ENCODE measurements at places on chromosomes 16 and 17.
A peak's percentile ranks its signal among the peaks of the same experiment; 100 is the strongest.

DNA sequence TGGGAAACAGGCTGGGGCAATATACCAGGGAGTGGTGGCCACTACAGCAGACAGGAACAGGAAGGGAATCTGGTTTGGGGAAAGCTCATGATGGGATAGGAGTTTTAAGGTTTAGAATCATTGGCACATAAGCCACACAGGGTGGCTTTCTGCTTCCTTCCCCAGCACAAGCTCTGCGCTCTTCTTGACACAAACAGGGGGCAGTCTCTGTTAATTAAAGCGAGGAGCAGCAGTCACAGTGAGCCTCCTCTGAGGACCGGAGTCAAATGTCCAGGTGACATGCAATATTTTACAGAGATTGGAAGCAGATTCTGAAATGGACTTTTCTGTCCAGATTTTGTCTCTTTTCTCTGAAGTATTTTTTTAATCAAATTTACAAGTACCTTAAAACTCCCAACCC lies 2.8 kb upstream of the SHISA9 start:
- no peak for DNase-seq

DNA sequence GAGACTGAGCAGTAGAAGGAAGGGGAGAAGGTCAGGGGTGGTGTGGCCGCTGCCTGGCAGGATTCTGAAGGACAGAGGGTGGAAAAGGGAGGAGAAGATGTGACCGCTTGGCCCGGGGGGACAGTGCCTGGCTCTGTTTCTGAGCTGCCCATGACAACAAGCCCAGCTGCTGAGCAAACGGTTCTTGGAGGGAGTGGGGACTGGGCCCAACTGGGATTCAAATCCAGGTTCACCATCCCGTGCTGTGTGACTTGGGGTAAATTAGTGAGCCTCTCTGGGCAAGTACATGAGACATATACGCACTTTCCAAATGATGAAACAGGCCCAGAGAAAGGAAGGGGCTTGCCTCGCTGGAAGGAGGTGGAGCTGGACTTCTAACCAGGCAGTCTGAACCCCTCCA lies 23.3 kb downstream of the SEC14L5 start:
- DNase-seq, result no peak

- no peak for DNase-seq
Observed at GRCh38 chr17:72299592-72299991, 178.8 kb downstream of the SOX9 start.

DNA sequence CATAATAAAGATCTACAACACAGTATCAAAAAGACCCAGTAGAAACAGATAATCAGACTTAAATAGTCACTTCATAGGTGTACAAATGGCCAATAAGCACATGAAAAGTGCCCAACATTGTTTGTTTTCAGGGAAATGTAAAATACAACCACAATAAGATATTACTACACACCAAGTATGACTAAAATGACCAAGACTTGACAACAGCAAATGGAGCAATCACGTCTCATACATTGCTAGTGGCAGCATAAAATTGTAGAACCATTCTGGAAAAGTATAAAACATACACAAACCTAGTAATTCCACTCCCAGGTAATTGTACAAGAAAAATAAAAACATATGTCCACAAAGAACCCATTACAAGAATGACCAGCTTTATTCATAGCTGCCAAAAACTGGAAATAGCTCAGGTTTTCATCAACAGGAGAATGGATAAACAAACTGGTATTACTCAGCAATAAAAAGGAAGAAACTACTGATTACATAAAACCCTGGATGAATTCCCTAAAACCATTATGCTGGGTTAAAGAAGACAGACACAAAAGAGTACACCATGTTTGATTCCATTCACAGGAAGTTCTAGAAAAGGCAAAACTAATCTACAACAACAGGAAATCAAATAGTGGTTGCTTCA lies 85.6 kb downstream of the TTC19 start:
- DNase-seq, result no peak

- no peak for DNase-seq
Observed at GRCh38 chr17:5759501-5759925, 175.2 kb upstream of the NLRP1 start.

DNA sequence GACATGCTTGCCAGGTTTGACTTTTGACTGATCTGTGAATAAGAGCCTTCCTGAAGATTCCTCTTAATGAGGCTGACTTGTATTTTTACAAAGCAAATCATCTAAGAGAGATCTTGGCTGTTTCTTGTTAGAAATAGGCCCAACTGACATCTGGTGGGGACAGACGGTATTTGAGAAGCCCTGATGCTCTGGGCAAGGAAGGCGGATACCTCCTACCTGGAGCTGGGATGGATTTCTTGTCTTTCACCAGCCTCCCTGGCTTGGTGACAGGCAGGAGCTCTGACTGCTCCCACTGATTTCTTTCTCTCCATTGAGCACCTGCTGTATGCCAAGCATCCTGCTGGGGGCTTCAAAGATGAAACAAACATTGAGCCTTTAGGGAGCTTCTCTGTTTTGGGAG lies 40.4 kb downstream of the AKAP1 start:
- DNase-seq, result no peak

DNA sequence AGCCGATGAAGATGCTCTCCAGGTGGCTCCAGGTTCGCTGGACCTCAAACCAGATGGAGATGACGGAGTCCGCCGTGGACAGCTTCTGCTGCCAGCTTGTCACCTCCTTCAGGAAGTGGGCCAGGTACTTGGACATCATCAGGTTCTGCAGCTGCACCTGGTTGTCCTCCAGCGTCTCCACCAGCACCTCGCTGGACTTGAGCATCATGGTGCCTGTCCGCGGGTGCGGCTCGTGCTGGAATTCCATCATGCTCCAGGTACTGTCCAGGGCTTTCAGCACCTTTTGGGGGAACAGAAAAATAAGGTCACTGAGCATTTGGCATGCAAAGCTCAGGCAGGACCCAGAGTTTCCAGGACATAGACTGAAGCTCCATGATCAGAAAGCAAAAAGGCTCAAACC lies 69.7 kb downstream of the DNAH17 start:
- DNase-seq, result no peak

- DNase-seq, result no peak
Observed at GRCh38 chr17:77531641-77532040, 390.9 kb downstream of the SEC14L1 start.

- DNase-seq, result no peak
Observed at GRCh38 chr17:81074875-81075274, 39.9 kb downstream of the BAIAP2 start.

- no peak for DNase-seq
Observed at GRCh38 chr17:65198653-65199382, 61.6 kb downstream of the RGS9 start.

GRCh38 chr17:66620528-66620927 lies 214.4 kb upstream of the CACNG5 start:
- DNase-seq, result no peak

DNA sequence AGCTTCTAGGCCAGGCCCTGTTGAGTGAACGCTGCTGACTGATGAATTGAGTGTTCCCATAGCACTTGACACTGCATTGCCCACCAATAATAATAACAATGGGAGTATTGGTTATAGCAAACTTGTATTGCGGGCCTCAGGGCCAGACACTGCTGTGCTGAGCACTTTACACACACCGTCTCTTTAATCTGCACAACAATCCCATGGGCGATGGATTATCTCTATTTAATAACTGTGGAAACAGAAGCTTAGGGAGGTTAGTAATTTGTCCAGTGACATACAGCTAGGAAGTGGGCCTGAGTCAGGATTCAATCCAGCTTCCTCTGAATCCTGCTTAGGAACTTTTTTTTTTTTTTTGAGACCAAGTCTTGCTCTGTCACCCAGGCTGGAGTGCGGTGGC lies 11.2 kb downstream of the ARHGAP23 start:
- DNase-seq, result no peak

GRCh38 chr17:77915594-77916021 lies 42.9 kb upstream of the TNRC6C start:
- DNase-seq, result no peak

DNA sequence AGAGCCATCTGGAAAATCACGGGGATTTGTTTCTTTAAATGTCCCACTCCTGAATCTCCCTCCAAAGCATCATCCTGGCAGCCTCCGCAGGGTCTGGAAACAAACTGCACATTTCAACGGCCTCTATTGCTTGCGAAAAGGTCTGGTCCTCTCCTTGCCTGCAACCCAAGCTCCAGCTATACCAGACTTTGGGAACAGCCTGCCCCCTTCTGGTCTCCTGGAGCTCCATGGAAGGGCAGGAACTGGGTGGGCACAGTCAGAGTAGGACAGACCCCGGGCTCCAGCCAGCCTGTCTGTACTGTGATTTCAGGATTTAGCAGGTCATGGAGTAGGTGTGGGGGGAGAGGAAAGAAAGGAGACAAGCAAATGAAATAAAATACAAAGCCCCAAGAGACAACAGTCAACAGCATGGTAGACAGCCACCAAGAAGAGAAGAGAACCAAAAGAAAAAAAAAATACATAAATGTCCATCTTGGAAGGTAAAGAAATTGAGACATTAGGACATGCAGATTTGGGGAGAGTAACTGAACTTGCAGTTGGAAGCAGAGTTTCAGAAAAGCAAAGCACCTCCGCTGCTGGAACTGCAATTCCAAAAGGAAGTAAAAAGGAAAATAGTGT lies 2.7 kb downstream of the XYLT1 start:
- DNase-seq, result peak; percentile 38

GRCh38 chr17:47946929-47947397 lies 5.6 kb downstream of the PNPO start:
- peak; percentile 74 for DNase-seq

DNA sequence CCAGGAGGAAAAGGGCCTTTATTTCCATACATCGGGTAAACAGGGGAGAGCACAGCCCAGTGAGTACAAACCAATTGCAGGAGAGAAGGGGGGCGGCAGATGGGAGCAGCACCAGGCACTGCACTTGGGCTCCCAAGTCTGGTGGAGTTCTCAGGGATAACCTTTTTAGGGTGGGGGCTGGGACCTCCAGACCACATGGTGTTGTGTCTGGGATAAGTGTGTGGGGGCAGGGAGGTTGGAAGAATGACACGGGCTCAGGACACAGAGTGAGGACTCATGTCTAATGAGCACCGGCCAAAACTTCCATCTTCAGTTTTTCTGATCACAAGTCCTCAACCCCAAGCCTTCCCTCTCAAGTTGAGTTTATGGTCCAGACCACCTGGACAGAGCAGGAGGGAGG lies 30.6 kb downstream of the PIPOX start:
- DNase-seq, result no peak

DNA sequence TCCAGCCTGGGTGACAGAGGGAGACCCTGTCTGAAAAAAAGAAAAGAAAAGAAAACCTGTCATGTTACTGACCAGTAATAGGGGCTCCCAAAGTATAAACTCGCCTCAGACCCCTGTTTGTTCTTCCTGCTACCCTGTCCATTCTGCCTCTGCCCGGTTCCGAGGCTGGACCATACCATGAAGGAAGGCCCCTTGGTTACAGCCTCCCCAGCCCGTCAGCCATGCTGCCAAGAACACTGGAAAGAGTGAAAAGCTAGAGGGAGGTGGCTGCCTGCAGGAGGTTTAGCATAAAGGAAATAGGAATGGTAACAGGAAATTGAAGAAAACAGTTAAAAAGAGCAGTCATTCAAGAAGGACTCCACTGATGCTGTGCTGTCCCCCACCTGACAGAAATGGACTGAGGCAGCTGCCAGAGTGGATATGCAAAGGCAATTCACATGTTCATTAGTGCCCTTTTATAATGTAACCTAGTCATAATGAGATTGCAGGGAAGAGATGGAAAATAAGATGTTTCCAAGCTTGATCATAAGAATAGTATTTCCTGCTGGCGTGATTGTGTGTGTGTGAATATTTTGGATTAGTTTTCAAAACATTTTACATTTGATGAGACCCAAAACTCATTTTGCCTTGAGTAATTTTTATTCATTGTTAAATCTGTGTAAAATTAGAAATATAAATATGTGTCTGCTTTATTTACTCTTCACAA lies 102.6 kb downstream of the GOSR1 start:
- DNase-seq, result no peak

DNA sequence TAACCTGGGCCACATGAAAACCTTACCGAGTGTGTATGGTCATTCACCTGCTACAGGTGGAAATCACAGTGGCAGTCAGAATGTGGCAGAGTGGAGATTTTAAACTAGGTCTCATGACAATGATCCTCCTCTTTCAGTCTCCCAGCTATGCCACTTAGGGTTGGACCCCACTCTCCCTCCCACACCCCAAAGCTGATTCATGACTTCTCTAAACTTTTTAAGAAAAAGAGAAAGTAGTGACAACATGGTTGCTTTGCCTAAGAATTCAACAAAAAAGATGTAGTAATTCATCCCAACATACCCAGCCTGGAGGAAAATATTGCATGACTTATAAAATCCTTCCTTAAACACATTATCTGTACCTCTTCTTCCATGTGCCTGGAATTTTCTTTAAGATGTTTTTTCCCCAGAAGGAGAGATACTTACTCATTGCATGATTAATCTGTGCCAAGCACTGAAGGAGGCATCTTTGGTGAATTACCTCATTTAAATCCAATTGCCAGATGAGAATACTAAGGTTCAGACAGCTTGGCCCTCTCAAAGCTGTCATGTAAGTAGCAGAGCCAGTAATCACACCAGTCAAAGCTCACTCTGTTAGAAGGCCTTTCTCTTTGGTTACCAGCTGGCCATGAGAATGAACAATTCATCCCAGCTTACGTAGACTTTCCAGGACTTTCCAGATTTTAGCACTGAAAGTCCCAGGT lies 119.9 kb downstream of the COPRS start:
- peak; percentile 78 for DNase-seq

DNA sequence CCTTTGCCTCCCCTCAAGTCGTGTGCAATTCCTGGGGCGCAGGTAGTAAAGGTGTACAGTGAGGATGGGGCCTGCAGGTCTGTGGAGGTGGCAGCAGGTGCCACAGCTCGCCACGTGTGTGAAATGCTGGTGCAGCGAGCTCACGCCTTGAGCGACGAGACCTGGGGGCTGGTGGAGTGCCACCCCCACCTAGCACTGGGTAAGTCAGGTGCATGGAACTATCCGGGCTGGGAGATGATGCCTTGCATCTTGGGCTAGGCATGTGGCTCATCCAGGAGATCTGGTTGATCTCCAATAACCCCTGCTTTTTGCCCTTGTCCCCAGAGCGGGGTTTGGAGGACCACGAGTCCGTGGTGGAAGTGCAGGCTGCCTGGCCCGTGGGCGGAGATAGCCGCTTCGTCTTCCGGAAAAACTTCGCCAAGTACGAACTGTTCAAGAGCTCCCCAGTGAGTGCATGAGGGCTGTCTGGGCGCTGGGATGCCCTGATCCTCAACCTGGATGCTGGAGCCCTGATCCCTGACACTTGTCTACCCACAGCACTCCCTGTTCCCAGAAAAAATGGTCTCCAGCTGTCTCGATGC lies 5.2 kb downstream of the GRB7 start:
- no peak for DNase-seq

DNA sequence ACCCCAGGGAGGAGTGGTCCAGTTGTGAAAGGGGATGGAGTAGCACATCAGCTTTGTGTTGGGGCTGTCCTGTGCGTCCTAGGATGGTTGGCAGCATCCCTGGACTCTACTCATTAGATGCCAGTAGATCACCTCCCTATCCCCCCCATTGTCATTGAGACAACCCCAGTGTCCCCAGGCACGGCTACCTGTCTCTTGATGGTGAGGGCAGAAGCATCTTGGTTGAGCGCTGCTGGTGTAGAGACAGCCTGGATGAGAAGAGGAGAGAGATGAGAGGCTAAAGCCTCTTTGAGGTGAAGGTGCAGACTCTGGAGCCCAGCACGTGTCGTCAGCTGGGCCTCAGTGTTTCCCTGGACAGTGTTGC lies 55.4 kb downstream of the TNFRSF13B start:
- DNase-seq, result no peak

- no peak for DNase-seq
Observed at GRCh38 chr17:64212122-64212521, 50.9 kb downstream of the TEX2 start.

- no peak for DNase-seq
Observed at GRCh38 chr16:56989988-56990387, 631 bp downstream of the NLRC5 start.
